T follicular helper cell (primary cell): ENCODE measurements at places on chromosomes 11 and 22.

DNA sequence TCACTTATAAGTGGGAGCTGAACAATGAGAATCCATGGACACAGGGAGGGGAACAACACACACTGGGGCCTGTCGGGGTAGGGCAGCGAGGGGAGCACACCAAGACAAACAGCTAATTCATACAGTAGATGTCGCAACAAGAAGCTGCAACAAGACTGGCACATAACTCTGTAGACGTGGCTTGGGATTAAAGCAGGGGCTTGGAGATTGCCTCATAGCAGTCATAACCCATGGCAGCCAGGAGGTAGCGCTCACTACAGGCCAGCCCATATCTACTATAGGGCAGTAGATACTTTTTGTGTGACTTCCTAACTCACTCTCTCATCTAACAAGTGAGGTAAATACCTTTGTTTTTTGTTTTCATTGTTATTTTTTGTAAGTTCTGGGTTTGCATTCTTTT is 1.7 kb upstream of the OR9G4 start:
- no peak for DNase-seq

DNA sequence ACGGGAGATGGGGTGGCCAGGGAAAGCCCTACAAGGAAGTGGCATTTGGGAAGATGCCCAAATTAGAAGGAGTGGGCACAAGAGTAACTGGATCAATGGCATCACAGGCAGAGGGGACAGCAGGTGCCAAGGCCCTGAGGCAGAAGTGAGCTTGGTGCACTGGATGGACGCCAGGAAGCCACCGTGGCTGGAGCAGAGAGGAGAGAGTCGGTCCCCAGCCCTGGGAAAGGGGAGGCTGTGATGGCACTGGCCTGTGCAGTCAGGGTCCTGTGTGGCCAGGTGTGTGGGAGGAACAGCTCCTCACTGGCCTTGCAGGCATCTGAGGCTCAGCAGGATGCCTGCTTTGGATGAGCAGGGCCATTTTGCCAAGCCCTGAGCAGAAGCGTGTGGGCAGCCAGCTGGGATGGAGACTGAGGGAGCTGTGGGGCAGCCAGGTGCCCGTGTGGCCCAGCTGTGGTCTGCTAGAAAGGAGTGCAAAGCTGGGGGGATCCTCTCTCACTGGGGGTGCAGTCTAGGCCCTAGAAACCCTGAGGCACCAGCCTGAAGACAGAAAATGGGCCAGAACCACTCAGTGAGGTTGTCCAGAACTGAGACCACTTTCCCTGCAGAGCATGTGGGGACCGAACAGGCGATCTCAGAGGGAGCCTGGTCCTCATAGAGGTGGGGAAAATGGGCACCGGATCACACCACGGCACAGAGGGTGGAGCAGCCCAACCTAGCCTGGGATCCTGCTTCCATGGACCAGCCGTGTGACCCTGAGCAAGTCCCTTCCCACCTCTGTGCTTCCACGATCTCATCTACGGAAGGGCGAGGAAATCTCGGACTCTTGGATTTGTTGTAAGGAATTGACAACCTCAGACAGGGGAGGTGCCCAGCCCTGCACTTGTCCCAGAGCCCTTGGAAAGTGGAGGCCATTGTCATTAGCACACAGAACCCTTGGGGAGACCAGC is 78.6 kb upstream of the RTL6 start:
- no peak for DNase-seq

DNA sequence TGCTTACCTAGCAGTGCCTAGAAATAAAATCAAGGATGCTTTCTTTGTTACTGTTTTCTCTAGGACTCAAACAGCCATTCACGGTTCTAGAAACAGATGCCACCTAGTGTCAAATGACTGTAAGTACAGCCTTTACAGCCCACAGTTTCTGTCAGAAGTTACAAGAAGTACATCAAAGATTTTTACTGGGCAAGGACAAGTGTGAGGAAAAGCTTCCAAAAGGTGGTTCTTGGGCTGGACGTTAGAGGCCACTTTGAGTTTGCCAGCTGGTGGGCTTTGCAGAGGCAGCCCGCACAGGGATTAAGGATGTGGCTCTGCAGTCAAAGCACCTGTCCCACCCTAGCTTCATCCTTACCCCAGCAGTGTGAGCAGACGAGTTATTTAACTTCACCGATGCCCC is 6.9 kb downstream of the KMT5B start:
- DNase-seq: no peak

DNA sequence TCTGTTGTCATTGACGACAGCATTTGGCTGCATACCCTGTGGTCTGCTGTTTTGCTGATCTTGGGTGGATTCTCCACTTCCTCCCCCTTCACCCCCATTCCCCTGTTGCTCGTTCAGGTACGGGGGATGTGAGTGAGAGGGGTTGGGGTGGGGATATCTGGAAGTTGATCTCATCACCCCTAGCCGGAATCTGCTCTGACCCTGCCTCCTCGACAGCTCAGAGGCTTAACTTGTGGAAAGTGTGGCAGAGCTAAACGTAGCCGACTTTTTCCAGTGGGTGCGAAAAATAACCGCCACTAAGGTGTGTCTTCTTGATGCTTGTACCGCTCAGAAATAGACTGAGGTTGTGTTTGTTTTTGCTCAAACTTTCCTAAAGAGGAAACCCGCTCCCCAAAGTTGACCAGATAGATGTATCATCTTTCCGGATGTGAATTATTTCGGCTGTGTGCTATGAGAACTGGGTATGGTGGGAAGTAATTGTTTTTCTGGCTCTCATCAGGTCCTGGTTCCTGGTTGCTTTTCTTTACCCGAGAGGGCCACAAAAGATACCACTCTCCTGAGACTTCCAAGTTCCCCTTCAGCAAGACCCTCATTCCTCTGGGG is 6.6 kb downstream of the ZBTB16 start:
- DNase-seq: no peak

DNA sequence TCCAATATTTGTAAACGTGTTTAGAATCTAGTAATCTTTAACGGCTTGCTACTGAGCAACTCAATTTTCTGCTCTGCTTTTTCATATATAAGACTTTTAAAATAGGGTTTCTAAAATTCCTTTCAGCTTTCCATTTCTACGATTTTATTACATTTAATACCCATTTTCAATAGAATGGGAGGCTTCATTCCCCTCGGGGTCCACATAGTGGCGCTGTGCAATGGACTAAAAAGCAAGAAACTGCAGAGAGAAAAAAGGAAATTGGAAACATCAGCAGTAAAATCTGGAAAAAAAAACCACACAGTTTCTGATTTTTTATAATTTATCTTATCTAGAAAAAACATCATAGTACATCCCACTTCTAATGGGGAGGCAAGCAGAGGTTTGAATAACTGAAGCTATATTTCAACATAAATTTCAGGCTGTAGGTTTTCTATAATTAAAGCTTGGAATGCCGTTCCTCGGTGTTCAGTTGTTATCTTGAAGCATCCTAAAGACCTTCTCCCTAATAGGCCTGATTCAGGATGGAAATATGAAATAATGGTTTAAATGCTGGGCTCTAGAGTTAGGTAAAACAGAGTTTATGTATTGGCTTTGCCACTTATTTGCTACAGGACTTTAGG is 18.7 kb upstream of the JHY start:
- peak; percentile 19 for DNase-seq
